ENCODE measurements at places on chromosomes 13 and 19.

GRCh38 chr13:28447989-28448388 is 46.9 kb downstream of the FLT1 start:
- DNase-seq = no peak

GRCh38 chr19:41799444-41800000 is 3.1 kb downstream of the CEACAM3 start:
- DNase-seq = no peak

DNA sequence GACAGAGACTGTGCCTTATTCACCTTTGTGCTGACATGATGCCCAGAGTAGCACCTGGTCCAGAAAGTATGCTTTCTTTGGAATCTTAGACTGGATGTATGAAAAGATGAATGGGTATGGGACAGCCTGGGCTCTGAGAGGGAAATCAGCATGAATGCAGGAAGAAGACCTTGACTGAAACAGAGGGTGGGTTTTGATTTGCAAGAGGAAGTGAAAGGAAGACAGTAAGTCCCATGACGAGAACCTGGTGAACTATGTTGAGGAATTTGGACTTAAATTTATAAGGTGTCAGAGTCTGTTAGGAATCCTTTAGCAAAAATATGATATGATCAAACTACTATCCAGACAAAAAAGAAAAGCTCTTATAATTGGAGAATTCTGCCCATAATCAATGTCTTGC is 301.9 kb downstream of the SPRY2 start:
- no peak for DNase-seq

- no peak for DNase-seq
These were observed 8.7 kb downstream of the MICOS13 start for GRCh38 chr19:5671600-5671999.

DNA sequence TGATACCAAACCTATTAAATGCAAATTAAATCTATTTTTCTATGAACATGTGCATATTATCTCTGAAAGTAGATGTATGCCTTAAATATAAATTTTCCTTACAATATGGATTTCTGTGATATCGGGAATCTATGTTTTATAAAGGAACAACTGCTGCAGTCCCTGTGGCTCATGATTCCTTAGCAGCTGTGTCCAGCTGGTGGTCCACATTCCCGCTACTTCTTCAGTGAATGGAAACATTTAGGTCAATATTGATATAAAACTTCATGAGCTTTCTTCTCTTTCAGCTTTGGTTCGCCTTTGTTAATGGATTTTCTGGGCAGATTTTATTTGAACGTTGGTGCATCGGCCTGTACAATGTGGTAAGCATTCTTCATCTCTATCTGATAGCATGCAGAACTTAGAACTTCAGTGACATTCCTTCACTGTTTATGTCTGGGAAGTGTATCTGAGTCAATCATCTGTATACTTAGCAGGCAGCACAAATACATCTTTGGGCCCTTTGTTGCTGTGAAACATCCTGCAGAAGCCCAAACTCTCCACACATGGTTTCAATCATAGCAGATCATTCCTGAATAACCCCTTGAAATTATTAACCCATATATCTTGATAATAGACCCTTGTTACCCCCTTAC is 223.9 kb downstream of the SHISA2 start:
- no peak for DNase-seq

GRCh38 chr19:1279782-1280341 is 4.5 kb downstream of the FAM174C start:
- DNase-seq = peak; percentile 76

DNA sequence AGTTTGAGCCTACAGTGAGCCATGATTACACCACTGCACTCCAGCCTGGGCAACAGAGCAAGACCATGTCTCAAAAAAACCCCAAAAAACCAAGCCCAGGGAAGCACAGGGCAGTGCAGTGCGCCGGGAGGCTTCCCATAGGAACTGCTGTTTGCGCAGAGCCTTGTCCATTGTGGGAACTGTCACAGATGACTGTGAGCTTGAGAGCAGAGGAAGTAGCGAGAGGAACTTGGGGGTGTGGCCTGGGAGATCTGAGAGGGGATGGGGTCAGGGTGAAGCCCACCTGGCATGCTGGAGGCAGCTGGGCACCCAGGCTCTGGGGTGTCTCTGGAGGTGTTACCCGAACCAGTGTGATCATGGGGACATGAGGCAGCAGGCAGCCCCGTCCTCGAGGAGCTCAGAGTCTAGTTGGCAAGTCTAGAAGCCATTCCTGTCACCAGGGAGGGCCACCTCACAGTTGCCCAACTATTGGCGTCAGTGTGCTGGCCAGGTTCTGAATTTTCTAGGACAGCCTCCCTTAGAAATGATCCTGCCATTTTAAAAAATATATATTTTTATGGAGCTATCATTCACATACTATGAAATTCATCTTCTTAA is 10.4 kb downstream of the KDM4B start:
- DNase-seq = no peak

GRCh38 chr13:40292108-40292507 is 374.3 kb downstream of the FOXO1 start:
- no peak for DNase-seq

DNA sequence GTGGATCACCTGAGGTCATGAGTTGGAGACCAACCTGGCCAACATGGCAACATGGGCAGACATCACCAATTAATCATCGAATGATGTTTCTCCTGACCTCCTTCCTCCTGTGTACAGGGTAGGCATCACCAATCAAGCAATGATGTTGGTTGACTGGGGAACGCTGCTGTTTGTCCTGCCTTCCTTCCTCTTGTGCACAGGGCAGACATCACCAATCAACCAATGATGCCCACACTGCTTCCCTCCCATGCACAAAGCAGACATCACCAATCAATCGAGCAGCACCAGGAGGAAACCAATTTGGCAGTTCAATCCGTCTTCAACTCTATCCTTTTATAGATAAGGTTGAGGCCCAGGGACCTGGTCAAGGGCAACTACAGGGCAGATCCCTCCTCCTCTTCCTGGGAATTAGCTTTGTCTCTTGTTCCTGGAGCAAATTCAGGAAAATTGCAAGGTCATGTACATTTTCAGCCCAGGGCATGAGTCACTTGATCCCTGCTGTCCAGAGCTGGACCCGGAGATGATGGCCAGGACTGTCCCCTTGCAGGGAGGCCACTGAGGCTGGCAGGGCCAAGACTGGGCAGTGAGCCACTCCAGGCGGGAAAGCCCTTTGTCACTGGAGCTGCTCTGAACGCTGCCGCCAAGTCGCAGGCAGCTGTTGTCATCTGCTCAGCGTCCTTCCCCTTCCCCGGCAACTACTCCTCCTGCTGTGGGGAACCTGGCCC is 5.3 kb upstream of the CSNK1G2 start:
- no peak for DNase-seq

GRCh38 chr19:16136185-16136999 is 7.1 kb upstream of the HSH2D start:
- DNase-seq = no peak

GRCh38 chr19:38047641-38048040 is 140.6 kb downstream of the SIPA1L3 start:
- no peak for DNase-seq

GRCh38 chr19:24098359-24098758 is 11.4 kb downstream of the ZNF254 start:
- no peak for DNase-seq

GRCh38 chr13:72071713-72072112 is 204.7 kb upstream of the DACH1 start:
- no peak for DNase-seq

DNA sequence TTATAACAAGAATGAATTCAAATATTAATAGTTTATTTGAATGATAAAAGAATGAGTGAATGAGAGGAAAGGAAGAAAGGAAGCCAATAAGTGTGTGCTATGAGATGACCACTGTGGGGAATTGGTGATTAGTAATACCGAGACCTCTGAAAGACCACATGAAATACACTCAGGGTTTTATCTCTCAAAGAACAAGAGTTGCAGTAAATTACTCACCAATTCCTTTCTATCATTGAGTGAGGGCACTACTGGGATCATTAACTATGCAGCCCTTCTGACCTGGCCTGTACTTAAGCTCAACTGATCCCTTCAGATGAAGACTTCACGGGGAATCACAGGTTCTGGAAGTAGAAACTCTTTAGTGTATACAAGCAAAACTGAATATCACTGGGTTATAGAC is 1636.1 kb downstream of the SLITRK5 start:
- no peak for DNase-seq

GRCh38 chr13:99517984-99518383 is 16.7 kb downstream of the TM9SF2 start:
- DNase-seq = no peak

- DNase-seq = no peak
These were observed 854.3 kb downstream of the UQCRFS1 start for GRCh38 chr19:28358633-28359032.

GRCh38 chr13:67128136-67128535 is 102.0 kb downstream of the PCDH9 start:
- no peak for DNase-seq

- DNase-seq = no peak
These were observed 848 bp upstream of the CEBPA start for GRCh38 chr19:33302974-33303790.

GRCh38 chr13:24670961-24671381 is 9.2 kb upstream of the ATP12A start:
- no peak for DNase-seq

DNA sequence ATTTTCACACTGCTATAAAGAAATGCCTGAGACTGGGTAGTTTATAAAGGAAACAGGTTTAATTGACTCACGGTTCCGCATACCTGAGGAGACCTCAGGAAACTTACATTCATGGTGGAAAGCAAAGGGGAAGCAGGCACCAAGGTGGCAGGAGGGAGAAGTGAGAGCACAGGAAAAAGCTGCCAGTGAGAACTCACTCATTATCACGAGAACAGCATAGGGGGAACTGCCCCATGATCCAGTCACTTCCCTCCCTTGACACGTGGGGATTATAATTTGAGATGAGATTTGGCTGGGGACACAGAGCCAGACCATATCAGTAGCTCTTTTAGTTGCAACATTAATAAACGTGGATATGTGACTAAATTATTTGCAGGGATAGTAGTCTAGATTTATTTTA is 4.3 kb upstream of the KCTD4 start:
- DNase-seq = no peak

DNA sequence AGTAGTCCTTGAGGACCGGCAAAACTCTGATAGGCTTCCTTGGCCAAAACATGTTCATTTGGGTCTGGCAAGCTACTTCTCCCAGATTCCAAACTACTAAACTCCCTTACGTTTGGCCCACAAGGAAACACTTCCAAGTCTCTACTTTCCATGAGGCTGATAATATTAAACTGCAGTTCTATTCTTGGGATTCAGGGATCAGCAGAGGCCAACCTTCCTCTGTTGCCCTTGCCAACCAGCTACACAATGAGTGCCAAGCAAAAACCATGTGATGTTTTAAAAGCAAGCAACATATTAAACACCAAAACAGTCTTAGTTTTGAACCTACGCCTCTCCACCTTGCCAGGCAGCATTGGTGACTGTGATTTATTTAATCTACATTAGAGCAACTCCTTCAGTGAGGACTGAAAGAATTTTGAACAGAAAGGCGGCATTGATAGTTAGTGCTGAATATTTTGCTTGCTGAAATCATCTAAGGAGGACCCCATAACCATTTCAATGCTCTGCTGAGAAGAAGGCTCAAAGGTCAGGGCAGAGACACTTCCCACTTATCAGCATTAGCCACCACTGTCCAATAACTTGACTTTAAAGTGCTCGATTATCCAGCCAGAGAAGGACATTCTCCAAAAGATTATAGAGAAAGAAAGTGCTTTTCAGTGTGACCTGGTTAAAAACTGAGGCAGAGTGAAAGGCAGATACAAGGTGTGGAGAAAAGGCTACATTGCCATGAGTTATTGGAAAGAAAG is 287.1 kb downstream of the TBC1D4 start:
- DNase-seq = no peak

DNA sequence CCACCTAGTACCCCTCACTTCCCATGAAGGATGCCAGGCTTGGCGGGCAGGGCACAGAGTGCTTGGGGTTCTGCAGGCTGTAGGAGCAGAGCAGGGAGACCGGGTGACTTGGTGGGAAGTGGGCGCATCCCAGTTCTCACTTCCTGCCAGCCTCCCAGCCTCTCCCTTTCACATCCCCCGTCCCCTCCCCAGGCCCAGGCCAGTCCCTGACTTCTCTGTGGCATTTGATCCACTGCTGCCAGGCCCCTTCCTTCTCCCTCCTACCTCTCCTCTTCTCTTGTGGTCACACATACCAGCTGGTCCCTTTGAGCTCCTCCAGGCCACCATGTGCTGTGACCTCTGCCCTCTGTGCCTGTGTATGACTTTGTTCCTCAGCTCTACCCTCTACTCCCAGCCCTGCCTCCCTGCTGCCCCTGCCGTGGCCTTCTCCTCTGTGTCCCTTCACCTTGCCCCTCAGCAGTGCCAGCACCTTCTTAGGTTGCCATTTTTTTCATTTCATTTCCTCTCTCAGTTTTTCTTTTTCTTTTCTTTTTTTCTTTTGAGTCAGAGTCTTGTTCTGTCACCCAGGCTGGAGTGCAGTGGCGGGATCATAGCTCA is 19.5 kb downstream of the MYO1F start:
- DNase-seq = no peak

- DNase-seq = no peak
These were observed 120.6 kb downstream of the ABCC4 start for GRCh38 chr13:95180513-95181245.

GRCh38 chr13:45446181-45446580 is 18.6 kb upstream of the COG3 start:
- no peak for DNase-seq

DNA sequence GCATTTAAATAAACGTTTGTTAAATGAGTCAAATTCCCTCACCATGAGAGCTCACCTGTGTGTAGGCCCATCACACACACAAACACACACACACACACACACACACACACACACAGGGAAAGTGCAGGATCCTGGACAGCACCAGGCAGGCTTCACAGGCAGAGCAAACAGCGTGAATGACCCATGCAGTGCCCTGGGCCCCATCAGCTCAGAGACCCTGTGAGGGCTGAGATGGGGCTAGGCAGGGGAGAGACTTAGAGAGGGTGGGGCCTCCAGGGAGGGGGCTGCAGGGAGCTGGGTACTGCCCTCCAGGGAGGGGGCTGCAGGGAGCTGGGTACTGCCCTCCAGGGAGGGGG is 8.5 kb upstream of the CEACAM5 start:
- no peak for DNase-seq

- no peak for DNase-seq
These were observed 524.4 kb upstream of the SPRY2 start for GRCh38 chr13:80865329-80865728.

- no peak for DNase-seq
These were observed 4.6 kb downstream of the VSIG10L start for GRCh38 chr19:51337141-51337860.

- DNase-seq = no peak
These were observed 262.7 kb downstream of the DLEU7 start for GRCh38 chr13:50580684-50581305.

GRCh38 chr19:58568453-58569130 is 4.5 kb downstream of the MZF1 start:
- DNase-seq = no peak

GRCh38 chr13:75038393-75039113 is 443.4 kb downstream of the TBC1D4 start:
- no peak for DNase-seq
